C1 segment of cervical spinal cord (tissue), 14 donors: ENCODE measurements at places on chromosomes 7 and 10.
A peak's percentile ranks its signal among the peaks of the same experiment; 100 is the strongest.

GRCh38 chr7:101175664-101176063 is 4.4 kb downstream of the NAT16 start:
- DNase-seq: no peak

DNA sequence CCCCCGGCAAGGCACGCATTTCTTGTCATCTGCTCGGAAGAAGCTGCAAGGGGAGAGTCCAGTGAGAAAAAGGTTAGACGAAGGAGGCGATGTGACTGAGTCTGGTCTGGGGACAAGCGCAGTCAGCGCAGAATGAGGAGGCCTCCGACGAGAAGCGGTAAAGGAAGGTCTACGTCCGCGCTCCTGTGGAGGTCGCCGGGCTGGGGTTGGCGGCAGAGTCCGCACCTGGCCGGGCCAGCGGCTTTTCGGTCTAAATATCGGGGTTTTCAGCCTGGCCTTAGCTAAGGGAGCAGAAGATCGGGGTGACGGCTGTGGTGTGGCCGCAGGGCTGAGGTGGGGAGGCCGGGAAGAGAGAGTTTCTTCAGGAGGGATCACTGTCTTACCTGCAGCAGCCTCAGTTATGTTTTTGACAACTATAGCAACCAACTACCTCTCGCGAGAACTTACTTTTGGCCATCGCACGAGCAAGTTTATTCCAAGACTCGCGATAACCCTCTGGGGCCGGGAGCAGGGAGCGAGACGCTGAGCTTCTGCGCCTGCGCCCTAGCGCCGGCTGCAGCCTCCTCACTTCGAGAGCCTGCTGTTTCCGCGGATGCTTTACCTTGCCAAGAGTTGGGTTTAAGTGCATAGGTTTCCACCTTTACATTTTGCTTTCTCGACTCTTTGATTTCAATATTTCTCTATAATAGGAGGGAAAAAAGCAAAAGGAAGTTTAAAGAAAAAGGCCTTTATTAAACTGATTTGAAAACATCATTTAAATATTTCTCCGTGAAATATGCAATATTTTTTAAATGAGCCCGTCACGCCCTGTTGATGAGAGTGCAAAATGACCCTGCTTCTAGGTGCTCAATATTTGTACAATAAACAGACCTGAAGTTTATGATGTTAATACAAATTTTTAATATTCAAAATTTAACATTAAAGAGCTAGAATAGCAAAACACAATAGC is at the start of gene CFAP70:
Gene CFAP70, minus strand, starts transcription at position 534 of the 949 bp plus-strand sequence. CDS start 4,068 bp downstream, outside the sequence.
- peak; percentile 81 for DNase-seq

DNA sequence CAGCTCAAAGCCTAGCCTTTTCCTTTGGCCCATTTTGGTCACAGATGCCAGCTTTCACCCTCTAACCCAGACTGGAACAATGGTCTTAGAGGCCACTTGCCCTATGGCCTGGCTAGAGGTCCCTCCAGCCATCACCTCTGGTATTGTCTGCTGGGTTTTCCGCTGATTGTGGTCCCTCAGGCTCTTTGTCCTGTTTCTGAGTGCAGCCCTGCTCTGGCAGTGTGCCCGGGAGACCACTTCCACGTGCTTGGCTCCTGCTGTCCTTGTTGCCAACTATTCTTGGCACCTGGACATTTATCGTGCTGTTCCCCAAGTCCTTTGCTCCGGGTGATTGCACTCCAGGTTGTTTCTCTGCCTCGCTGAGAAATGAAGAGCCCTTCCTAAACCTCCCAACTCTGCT is 53.3 kb upstream of the FAM180A start:
- DNase-seq: no peak

DNA sequence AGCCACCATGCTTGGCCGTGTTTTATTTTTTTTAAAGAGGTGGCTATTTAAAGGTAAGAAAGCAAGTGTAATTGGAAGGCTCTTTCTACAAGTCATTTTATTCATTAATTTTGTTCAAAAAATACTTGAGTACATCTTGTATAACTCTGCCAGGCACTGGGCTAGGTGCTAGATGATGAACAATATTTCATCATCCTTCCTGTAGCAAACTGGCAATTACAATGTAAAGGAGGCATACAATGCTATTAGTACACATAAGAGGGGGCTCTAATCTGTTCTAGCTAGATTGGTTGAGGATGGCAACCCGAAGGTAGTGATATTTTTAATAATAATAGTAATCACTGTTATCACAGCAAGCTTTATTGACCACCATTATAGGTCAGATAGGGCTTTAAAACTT is 215.5 kb upstream of the KLF14 start:
- no peak for DNase-seq

DNA sequence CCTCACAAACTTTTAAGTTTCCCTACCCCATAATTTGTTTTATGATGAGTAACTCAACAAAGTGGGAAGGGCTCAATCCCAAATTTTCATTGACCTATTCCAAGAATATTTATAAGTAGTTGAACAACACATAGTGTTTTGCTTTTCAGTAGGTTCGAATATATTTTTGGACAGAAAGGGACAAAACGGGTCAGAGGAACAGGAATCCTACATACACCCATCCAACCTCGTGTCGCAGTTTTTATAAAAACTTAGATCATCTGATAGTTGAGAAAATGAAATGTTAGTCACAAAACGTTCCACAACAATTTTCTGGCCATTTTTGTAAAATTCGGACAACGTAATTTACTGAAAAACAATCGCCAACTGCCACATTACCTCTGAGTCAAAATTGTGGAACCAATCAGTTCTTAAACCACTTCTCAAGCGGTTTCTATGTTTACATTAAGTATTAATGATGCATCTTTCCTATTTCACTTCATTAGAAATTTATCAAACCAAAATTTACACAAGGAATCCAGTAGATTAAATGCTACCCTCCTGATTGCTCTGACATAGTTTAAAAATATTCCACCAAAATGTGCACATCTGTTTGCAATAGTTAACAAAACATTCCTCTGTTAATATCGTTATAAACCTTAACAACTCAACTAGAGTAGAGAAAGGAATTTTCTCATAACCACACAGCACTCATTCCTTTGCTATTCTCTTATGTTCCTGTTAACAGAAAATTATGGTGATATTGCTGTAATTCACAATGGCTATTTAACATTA is 6.3 kb downstream of the WNT16 start:
- DNase-seq: no peak
